Activated T-helper 1 cell treated with anti-CD3 and anti-CD28 coated beads, Interleukin-2, amount 50 U/mL, for 16 hours (primary cell): ENCODE measurements at places on chromosomes 7 and 10.

- no peak for DNase-seq
These were observed 38.7 kb downstream of the RAB18 start for GRCh38 chr10:27542812-27543211.

- no peak for DNase-seq
These were observed 11.4 kb upstream of the FAS start for GRCh38 chr10:88979153-88979562.

- DNase-seq = no peak
These were observed 2.0 kb downstream of the GGCT start for GRCh38 chr7:30502470-30503251.

DNA sequence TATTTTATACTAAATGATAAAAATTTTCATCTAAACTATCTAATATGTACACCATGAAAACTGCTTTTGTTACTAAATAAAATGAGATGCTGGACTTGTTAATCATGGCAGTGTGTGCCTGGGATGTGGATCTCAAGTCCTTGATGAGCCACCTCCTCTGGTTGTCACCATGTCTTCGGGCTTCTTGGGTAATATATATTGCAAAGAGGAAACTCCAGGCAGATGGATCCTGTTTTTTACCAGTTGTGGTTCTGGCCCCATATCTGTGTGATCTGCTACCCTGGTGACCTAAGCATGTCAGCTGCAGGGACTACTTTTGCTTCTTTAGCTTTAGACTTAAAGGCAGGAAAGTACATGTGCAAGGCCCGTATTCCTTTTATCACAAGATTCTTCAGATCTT lies 46.2 kb downstream of the TMEM60 start:
- DNase-seq = no peak

- peak; percentile 14 for DNase-seq
These were observed 40.6 kb downstream of the CYP17A1 start for GRCh38 chr10:102796407-102797176.

GRCh38 chr7:151402029-151402835 lies 7.6 kb downstream of the WDR86 start:
- no peak for DNase-seq

- DNase-seq = no peak
These were observed 11.7 kb downstream of the POLL start for GRCh38 chr10:101576211-101576863.

DNA sequence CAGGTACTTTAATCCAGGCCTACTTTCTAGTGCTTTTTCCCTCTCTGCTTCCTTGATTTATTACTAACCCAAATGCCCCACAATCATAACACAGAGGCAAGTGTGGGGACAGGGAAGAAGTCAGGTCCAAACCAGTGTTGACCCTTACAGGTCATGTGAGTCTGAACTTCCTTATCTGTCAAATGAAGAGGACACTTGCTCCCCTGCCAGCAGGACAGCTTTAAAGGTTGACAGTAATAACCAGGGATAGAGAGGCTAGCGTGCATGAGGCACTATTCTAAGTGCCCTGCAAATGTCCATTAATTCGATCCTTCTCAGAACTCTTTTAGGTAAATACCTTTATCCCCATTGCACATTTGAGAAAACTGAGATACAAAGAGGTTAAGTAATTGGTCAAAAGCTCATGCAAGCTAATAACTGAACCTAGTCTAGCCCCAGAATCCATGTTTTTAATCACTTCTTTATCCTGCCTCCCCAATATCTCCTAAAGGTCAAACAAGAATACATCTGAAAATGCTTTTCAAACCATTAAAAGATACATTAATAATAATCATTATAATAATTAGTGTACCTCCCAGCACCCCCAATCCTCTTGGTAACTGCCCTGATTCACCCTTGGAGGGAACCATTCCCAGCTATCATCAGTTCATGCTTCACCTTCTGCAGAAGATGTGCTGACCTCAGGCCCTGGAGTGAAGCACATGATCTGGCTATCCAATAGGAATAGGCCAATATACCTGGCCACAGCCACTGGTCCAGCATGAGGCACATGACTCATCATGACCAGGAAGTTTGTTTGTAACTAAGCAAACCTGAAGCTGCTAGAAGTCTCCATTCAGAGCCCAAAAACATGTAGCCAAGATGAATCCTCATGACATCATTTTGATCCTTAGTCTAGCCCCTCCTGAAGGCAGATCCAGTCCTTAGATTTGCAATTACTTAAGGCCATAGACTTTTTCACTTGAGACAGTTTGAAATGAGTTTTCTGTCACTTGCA lies 40.7 kb downstream of the SGMS1 start:
- DNase-seq = no peak

- DNase-seq = no peak
These were observed 80.8 kb downstream of the CARD11 start for GRCh38 chr7:2962865-2963264.

GRCh38 chr7:47504551-47505311 lies 77.2 kb downstream of the TNS3 start:
- no peak for DNase-seq

GRCh38 chr10:57014758-57015157 lies 653.7 kb upstream of the ZWINT start:
- no peak for DNase-seq

GRCh38 chr10:12264204-12264940 lies 68.4 kb downstream of the CDC123 start:
- DNase-seq = peak; percentile 53

- DNase-seq = no peak
These were observed 313.3 kb upstream of the AKR1E2 start for GRCh38 chr10:4512671-4513240.

DNA sequence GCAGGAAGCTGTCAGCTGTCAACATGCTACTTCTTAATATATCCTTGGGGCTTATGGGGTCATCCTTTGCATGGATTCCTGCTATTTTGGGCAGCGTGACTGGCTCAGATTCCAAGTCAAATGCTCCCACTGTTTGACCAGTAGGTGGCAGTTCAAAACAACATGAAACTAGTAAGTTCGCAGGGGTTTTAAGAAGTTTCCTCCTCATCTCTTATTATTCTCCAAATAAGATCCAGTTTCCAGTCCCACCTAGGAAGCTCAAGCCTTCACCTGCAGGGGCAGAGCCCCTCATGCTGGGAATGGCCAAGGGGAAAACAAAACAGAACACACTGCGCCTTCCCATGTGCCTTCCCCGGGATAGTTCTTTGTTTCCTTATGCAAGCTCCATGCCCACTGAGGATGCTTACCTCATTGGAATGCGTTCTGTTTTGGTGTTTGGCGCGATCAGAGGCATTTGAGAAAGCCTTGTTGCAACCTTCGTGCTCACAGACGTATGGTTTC lies 259.8 kb downstream of the GLI3 start:
- no peak for DNase-seq

DNA sequence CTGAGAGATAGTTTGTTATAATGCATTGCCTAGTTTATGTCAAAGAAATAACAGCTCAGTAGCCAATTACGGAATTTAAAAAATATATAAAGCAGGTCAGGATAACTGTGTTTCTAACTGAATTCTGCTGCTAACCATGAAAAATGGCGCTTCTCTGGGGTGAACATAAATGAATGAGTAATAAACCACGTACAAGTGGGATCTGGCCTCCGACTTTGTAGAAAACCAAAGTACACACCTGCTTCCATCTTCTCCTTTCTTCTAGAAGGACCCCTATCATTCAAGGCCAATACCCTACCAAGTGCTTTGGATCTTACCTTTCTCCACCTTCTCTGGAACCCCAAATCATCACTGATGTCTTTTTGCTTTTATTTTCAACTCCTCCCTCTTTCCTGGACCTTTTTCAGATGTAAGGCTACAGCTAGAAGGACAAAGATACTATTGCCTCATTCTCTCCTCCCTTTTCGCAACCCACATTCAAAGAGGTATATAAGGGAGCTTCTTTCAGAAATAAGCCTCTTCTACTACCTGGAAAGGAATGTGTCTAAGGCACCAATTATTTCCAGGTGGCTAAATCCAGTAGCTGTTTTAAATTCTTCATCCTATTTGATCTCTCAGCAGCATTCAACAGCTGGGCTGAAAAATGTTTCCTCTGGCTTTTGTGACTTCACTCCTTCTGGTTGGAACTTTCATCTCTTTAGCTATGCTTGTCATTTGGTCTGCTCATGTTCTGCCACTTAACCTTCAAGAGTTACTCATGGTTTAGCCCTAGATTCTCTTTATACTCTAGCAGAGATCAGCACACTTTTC lies 37.7 kb downstream of the NAMPT start:
- DNase-seq = no peak

DNA sequence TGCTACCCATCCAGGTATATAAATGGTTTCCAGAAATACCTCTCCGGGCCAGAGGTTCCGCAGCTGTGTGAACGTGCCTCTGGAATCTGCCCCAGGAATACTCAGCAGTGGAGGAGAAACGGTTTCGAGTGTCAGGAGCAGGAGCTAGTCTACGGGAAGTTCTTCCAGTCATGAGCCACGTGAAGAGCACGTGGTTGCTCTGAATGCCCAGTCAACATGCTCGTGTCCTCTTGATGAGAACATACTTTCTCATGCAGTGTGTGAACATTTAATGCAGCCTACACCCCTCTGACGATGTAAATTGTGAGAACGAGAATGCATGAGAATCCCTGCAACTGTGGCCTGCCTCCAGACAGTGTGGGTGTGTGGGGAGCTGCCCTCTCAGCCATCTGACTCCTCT lies 277.0 kb upstream of the SHH start:
- no peak for DNase-seq

- no peak for DNase-seq
These were observed 474.9 kb downstream of the KCNMA1 start for GRCh38 chr10:77162697-77163096.

- no peak for DNase-seq
These were observed 117.8 kb downstream of the MICU1 start for GRCh38 chr10:72508033-72508432.

GRCh38 chr7:49631960-49632359 lies 141.5 kb upstream of the VWC2 start:
- no peak for DNase-seq

DNA sequence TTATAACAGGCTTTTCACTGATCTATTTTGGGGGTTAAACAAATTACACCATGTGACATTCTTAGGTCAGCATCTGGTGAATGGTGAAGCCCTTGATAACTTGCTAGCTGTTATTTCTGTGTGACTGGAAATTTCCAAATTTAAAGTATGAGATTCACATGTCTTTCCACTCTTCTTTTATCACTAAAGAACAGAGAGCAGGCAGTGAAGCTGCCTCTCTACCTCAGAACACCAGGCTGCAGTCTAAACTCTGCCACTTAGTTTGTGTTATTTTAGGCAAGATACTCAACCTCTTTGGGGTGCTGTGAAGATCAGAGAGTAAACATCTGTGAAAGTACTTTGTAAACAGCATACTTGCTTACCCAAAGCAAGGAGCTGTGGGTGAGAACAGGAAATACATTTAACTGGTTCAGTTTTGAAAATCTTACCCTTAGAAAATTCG lies 15.5 kb upstream of the SP4 start:
- no peak for DNase-seq

DNA sequence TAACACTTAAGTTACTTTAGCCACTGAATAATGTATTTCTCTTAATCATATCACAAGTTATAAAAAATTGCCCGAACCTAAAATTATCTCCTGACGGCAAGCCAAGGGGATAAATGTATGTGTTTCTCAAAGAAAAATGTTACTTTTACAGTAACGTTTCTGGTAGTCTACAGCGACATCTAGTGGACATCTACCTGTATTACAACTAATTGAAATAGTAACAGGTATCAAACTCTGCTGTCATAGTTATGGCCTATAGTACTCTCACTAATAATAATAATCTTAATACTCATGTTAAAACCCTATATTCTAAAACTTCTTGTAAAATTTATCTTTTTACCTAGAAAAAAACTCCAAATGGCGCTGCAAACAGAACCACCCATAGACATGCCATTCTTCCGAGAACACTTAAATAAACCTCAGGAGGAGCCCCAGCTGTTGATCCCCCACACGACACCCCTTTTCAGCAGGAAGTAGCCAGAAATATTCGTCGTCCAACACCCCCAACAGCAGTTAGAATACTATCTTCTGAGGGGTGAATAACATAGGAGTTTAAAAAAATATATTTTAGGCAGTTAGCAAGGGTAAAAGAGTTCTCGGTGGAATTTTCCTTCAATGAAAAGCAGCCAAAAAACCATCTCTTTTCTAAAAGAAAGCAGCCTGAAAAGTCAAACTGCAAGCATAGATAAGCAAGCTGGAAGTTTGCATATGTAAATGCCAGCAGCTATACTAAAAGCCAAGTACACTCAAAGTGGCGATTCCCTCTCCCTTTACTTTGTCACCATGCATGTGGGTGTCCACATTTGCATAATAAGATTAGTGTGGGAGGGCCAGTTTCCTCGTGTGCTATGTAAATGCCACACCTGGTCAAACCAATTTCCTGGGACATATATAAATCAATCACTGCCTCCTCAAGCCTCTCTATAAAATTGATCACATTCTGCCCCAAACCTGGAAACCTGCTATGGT lies 40.5 kb upstream of the ZNF107 start:
- DNase-seq = no peak

- DNase-seq = no peak
These were observed 2.6 kb upstream of the SAMD8 start for GRCh38 chr10:75108684-75109458.

DNA sequence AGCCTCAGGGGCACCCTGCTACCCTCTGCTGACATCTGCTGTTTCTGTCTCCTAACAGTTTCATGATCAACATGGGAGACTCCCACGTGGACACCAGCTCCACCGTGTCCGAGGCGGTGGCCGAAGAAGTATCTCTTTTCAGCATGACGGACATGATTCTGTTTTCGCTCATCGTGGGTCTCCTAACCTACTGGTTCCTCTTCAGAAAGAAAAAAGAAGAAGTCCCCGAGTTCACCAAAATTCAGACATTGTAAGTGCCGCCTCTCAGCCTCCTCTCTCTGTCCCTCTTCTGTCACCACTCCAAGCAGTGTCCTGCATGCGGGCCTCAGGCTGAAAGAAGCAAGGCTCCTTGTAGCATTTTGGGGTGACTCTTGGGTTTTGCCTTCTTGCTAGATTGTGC lies 39.0 kb downstream of the POR start:
- DNase-seq = no peak

DNA sequence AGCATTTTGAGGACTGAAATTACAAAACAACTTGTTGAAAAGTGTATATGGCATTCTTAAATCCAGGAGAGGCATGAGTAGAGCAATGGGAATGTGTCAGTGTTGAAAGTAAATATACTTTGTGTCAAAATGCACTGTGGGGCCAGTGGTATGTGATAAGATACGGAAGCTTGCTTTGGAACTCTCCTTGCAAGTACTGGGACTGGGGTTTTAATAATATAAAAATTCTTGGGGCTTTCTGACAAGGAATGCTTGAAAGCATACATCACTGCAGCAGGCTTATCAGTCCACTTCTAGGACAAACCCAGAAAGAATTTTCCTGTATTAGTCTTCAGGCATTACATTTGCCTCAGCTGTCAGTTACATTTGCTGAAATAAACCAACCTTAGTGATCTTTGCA lies 472.8 kb upstream of the FZD8 start:
- no peak for DNase-seq

GRCh38 chr10:94677691-94678090 lies 5.8 kb upstream of the CYP2C18 start:
- no peak for DNase-seq

GRCh38 chr7:153859239-153859638 lies 193.0 kb upstream of the DPP6 start:
- no peak for DNase-seq

DNA sequence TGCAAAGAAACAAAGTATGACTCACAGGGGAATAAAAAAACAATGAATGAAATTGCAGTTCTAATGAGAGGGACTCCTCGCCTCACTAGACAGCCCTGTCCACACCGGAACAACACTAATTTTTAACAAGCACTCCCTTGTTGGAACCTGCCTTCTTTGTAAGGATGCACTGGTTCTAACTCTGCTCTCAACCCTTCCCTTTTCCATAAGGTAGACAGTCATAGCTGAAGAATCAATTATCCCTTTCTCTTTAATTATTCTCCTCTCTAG lies 65.1 kb downstream of the TSPAN12 start:
- no peak for DNase-seq

- DNase-seq = no peak
These were observed 71.8 kb downstream of the HHEX start for GRCh38 chr10:92761571-92761970.
